ENCODE measurements at places on chromosomes 3 and 15. TPM values are rescaled to one million over a fixed set of nuclear protein-coding genes. Genes with fewer than 3 reads are reported as not detected.

Gene CACNA2D2
- not detected for total RNA-seq

Gene SLC22A13
- total RNA-seq: 0.44 TPM

DNA sequence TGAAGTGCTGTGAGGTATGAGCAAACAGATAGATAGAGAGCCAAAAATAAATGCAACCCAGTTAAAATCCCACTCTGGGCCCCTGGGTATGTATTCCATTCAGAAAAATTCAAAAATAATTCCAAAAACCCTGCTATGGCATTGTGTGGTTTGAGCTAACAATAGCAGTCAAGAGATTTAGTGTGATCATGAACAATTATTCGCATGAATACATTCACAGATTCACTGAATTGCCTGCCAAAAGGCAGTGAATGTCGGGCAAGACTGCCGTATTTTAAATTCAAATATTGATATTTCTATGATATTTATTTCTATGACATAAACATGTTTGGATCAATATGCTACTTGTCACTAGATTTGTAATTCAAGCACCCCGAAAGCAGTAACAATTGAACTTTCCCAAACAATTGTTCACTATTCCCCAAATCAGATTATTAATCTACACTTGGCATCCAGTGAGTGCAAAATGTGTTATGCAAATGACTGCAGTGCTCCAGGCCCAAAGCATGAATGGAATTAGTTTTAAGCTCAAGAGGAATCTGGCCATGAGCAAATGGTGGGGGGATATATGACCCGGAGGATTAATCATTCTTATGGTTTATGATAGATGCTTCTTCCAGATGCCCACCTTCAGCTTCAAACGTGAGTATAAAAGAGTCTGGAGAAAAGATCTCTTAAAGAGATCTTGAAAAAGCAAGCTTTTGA is 417.0 kb upstream of the MEIS2 start:
- DNase-seq: no peak

DNA sequence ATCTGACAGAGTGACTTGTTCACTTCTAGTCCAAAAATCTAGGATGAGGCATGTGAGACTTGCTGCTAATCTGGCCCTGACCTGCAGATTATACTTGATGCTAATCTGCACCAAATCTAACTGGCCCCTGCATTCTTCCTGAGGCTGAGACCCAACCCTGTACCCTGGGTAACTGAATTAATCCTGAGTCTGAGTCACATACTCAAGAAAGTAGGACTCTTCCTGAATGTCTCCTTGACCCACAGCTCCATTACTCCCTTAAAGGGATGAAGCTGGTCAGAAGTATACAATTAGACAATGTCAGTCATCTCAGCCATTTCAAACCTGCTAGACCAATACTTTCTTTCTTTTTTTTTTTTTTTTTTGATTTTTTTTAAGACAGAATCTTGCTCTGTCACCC is 25.5 kb downstream of the PTPN9 start:
- DNase-seq: no peak

DNA sequence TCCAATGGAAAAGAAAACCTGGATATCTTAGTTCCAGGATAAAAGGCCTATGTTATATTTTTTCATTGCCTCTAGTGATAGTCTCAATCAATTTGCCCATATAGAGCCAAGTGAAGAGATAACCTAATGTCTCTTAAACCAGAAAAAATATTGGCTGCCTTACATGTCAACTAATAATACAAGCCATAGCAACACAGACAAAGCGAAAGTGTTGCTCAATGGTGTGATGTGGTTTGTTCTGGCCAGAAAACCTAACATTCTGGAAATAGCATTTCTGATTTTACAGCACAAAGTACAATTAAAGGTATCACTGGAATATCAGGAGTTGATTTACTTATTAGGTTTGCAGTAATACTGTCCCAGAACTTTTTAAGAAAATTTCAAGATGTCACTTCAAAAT is 101.5 kb downstream of the ATP8B4 start:
- DNase-seq: no peak
